Ammon's horn (tissue), 1 donor: ENCODE measurements at places on chromosomes 6 and 20.

- DNase-seq, result no peak
Observed at GRCh38 chr6:154266560-154267099, 90.0 kb downstream of the IPCEF1 start.

- no peak for DNase-seq
Observed at GRCh38 chr6:21128601-21129000, 464.9 kb upstream of the SOX4 start.

DNA sequence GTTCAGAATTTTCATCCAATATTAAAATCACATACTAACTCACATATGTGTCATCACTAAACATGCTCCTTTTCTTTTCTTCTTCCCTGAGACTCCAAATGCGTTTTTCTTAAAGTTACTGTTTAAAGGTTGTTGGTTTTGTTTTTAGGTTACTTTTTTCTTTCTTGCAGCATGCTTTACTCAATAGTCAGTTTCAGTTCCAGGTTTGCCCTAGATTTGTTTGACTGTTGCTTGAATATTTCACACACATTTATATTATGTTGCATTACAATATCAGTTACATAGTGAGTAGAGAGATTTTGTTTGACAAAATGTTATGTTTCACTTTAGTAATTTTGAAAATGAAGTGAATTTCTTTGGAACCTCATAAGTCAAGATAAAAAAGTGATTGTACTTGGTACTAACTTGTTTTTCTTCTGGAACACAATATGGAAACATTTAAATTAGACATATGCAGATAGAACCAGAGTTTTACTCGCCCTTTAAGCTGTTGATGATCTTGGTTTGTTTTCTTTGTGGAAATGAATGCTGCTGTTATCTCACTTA is 27.3 kb downstream of the FNDC1 start:
- DNase-seq, result no peak

- DNase-seq, result peak; percentile 80
Observed at GRCh38 chr6:34531580-34532201, 24.4 kb downstream of the SPDEF start.

- no peak for DNase-seq
Observed at GRCh38 chr20:21498635-21499034, 15.2 kb downstream of the NKX2-2 start.

DNA sequence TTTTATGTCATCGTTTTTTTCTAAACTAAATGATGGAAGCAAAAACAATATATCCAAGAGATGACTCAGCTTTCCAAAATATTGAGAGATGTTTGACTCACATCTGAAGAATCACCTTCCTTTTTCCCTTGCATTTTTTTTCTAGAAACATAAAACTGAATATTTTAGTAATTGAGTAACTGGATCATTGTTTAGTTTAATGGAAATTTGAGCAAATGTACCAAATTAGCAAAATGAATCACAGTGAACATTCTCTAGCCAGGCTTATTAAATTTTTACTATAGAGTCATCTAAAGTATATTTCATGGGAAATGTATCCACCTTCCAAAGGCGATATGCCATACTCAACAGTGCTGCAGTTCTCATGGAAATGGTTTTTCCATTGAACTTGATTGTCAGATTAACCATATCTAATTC is 145.5 kb downstream of the TENT5A start:
- DNase-seq, result no peak

GRCh38 chr6:111471958-111472357 is 11.1 kb downstream of the REV3L start:
- DNase-seq, result no peak

DNA sequence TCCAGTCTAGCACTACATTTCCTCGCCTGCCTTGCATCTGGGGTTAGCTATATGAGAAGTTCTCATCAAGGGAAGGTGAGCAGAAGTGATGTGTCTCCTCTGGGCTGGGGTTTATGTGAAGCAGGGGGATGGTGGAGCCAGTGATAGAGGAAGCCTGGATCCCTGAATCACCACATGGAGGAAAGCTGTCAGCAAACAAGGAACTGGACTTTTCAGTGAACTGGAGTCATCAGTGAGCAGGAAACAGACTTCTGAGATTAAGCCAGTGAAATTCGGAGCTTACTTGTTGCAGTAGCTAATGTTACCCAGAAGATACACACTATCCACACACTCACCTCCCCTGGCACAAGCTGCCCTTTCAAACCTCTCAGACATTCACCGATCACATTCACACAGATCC is 13.4 kb upstream of the TOX2 start:
- DNase-seq, result no peak

DNA sequence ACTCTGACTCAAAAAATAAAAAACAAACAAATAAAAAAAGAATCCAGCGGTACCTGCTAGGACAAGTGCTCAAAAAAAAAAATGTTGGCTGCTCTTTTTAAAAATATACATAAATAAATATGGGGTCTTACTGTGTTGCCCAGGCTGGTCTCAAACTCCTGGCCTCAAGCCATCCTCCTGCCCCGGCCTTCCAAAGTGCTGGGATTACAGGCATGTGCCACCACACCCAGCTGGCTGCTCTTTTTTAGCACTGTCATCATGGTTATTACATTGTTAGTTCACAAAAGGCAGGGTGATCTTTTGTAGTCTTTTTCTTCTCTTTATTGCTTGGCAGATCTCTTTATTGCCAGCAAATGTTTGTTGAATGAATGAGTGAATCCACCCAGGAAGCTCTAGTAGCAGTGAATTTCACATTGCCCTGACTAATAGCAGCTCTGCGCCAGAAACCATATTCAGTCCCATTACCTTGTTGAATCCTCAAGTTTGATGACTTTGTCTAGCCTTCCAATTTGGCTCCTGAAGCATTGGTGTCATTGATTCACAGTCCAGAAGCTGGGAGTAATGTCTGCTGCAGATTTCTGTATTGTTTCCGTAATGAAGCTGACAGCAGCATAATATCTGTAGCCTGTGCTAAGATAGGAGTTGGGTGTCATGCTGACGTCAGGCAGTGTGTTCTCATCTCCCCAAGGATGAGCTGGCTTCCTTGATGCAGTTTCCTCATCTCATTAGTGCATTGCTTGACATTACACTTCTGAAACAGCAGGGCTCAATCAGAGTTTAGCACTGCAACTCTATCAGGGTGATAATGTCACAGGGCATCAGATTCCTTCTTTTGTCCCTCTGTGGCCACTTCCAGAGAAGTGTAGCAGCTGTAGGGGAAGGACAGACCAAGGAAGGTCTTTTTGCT is 84.9 kb upstream of the TGM3 start:
- no peak for DNase-seq

- DNase-seq, result peak; percentile 66
Observed at GRCh38 chr6:138815797-138816528, 20.1 kb downstream of the ECT2L start.

- DNase-seq, result no peak
Observed at GRCh38 chr6:159969204-159969912, 476 bp downstream of the IGF2R start.

- no peak for DNase-seq
Observed at GRCh38 chr6:131005439-131006016, 57.5 kb downstream of the EPB41L2 start.
